GM04503 (cell line): ENCODE measurements at places on chromosomes 1 and 21.

DNA sequence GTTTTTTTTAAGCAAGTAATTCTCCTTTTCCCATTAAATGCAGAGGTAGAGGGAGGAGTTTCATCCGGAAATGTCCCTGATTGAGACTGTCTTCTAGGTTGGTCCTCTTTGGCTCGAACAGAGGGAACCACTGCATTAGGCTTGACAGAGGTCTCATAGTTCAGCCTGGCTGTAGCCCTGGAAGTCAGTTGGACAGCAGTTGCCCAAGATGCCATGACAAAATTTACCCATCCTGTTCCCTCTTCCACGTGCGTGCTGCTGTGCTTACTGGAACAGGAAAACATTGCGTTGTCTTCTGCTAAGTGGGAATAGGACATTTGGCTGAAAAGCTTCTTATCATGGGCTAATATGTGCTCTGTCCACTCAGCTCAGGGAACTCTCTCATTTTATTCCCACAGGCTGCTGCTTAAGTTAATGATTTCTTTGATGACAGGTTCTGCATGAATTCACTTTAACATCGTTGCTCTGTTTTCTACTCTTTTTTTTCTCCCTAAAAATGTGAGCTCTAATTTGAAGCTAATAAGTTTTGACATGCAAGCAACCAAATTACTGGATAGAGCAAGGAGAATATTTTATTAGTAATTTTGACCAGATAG, 18.0 kb downstream of the KCNK1 start:
- no peak for DNase-seq

GRCh38 chr1:230866171-230867070, 1.9 kb downstream of the C1orf198 start:
- DNase-seq, result no peak

DNA sequence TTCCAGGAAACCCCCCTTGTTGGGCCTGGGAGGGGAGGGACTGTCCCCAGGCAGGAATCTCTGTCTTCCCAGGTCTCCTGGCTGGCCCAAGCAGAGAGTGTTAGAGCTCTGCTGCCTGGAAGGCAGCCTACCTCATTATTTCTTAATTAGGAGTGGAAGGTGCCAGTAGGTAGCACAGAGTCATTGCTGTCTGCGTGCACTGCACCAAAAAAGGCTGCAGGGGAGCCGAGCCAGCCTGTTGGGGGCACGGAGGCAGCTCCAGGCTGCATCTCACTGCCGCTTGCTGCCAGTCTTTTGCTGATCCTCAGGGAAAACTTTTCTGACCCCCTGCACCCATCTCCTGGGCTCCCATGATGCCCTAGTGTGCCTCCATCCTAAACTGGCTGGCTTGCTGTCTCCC, 58.1 kb downstream of the LRRN2 start:
- no peak for DNase-seq

- DNase-seq, result no peak
Observed at GRCh38 chr1:38656726-38657125, 202.8 kb downstream of the RRAGC start.

DNA sequence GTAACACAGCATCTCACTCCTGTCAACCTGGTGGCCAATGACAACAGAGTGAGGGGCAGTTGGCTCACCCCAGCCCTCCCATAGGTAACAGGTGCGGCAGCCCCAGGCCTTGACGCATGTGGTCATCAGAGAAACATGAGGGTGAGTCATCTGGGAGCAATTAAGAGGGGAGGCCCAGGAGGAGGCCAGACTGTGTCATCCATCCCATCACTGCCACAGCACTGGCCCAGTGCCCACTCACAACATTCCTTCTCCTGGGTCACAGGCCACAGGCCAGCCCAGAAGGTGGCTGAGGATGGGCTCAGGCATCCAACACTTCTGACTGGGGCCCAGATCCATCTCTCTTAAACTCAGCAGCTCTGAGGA, 17.1 kb downstream of the TEX35 start:
- DNase-seq, result no peak

DNA sequence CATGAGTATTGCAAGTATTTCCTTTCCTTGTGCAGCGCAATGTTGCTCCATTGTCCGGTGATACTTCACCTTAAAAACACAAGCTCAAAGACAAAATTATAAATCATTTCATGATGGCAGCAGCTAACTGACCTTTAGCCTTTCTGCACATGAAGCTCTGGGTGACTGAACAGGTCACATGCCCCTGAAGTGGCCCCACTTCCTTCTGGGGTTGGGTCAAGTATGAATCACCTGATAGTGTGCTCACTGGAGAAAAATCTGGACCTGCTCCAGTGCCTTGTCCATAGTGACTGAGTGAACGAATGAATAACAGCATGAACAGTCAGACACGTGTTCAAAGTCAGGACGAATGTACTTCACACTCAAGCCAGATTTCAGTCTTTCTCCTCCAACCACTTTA, 658.9 kb downstream of the NPHP4 start:
- DNase-seq, result no peak

- peak; percentile 6 for DNase-seq
Observed at GRCh38 chr1:44170281-44170823, 28.9 kb upstream of the KLF18 start.

- no peak for DNase-seq
Observed at GRCh38 chr1:160112357-160112756, 3.2 kb upstream of the ATP1A2 start.

DNA sequence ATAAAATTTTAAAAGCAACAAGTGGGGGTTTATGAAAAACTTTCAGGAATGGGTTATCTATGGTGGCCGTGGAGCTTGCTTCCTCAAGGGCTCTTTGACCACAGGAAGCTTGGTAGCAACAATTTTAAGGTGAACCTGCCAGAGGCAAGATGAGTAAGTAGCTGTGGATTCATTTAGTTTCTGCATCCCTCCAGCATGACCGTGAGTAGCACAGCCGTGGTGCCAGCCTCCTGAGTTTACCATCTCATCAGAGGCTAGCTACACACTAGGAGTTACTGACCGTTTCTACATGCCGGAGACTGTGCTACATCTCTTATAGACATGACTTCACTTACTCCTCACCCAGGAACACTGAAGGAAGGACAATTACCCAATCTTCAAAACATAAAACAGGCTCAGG, 30.1 kb upstream of the PLEKHG5 start:
- DNase-seq, result no peak

- no peak for DNase-seq
Observed at GRCh38 chr1:84379138-84379916, 19.0 kb upstream of the DNASE2B start.

- no peak for DNase-seq
Observed at GRCh38 chr1:74395571-74395970, 116.8 kb downstream of the LRRC53 start.

- DNase-seq, result no peak
Observed at GRCh38 chr1:157944663-157945280, 48.7 kb upstream of the KIRREL1 start.

GRCh38 chr1:156646738-156647211, 4.9 kb downstream of the BCAN start:
- no peak for DNase-seq

DNA sequence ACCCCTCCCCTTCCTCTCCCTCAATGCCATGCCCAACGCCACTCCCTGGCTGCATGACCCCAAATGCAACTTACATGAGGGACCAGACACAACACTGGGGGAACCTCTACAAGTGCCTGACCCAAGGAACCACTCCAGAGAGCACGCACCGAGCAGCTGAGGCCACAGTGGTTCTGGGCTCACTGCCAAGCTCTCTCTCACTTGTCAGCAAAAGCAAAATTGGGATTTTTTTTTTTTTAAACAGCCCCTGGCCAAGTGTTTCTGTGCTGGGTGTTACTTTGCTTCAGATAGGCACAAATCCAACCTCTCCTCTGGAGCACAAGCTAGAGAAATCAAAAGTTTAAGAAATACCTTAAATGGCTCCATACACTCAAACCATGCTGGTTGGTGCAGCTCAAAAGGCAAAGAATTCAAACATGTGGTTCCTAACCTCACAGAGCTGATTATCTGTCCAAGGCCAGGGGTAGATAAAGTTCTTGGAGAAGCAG, 363.0 kb downstream of the SETD4 start:
- DNase-seq, result no peak

GRCh38 chr1:7847599-7847998, 5.3 kb downstream of the UTS2 start:
- peak; percentile 77 for DNase-seq

DNA sequence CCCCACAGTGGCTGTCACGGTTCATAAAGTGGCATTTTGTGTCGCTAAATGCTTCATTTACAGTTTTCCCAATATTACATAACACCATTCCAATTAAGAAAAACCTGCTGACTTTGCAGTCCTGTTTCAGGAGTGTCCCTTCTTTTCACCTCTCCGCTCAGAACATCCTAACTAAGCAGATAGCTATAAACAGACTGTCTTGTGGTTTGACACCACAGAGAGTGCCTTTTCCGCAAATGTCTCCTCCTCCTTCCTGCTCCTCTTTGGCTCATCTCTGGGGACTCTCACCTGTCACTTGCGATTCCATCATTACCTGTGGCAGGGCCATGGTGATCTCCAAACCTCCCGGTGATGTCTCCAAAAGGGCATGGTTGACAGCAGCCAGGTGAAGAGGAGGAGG, 119.0 kb downstream of the CNIH3 start:
- no peak for DNase-seq

DNA sequence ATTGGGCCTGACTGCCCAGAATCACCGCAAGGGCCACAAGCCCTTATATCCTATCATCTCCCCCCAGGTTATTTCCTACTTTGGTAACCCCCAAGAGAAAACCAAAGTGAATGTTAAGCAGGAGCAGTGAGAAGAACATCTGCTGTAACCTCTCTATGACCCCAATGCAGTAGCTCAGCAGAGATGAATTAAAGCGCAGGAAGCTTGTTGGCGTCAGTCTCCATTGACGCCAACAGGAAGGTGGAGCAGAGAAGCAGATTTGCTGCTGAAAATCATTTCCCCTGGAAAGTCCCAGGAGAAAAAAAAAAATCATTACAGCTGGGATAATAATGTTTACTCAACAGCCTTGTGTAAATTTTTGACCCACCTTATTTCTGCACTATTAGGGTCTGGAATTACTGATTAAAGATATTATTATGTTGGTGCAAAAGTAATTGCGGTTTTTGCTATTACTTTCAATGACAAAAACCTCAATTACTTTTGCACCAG, 33.2 kb upstream of the FAM163A start:
- no peak for DNase-seq

- DNase-seq, result no peak
Observed at GRCh38 chr1:63266857-63267256, 55.5 kb upstream of the FOXD3 start.

GRCh38 chr1:83627045-83627444, 371.9 kb downstream of the TTLL7 start:
- DNase-seq, result no peak

DNA sequence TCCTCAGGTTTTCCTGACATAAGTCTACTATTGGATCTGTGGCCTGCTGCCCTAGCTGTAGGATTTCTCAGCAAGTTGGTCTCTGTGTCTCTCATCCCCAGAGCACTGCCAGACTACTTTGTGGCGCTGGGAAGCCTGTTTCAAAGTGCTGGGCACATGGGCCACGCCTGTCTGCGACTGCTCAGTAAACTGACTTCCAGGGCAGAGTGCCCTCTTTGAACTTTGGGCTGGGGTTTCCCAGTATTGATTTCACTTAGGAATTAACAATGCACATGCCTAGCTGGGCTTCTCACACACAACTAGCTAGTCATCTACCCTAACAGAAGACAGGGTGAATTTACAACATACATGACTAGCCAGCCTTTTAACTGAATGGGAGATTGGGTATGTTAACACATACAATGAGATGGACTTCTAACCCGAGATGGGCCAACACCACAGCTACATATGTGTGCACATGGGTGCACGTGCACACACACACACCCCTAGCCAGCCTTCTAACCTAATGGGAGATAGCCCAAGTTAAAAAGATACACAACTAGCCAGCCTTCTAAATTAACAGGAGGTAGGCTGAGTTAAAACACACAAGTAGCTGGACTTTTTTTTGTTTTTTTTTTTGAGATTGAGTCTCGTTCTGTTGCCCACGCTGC, 6.9 kb upstream of the TRIM17 start:
- no peak for DNase-seq

DNA sequence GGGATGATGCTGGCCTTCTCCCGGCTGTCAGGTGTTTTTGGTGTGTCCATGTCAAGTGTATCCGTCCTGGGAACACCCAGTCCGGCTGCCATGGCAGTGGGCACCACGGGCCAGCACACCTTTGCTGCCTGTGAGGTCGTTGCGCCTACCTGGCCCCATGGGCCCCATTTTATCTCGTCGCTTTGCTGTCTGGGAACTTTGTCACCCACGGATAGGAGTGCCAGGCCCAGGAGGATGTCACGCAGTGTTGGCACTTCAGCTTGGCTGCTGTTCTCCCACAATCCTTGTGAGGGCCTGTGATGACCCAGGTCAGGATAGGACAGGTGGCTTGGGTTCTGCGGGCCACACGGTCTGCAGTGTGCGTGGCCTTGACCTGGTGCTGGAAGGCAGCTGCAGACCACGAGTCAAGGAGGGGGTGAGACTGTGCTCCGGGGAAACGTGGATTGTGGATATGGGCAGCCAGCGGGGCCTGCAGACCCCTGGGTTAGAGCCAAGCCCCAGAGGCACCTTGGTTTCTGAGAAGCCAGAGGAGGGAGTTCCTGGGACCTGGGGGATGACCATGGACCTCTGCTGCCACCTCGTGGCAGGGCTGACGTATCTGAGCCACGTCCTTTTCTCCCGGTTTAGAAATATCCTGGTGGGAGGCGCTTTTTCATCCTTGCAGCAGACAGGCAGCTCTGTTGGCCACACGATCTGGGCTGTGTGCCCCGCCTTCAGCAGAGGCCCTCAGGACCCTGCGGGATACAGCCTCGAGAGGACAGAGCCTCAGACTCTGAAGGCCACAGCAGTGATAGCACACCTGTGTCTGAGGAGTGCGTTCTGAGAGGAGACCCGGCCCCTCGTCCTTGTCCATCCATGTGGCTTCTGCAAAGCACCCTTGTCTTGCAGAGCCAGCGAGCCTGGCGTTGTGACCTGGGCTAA, 161.1 kb upstream of the COL6A1 start:
- no peak for DNase-seq

- DNase-seq, result no peak
Observed at GRCh38 chr1:32774950-32775634, 42.1 kb downstream of the YARS1 start.

DNA sequence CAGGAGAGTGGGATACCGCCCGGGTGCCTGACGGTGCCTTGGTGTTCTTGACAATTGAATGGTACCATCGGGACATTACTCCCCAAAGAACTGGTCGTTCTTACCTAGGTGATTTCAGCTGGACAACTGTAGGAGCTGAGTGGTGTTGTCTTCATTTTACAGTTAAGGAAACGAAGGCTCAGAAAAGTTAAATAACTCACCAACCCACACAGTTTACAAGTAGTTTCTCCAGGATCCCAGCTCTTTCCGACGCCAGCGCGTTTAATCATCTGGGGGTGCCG, 1.6 kb downstream of the PIK3CD start:
- DNase-seq, result no peak
